NCI-H2081 (cell line): ENCODE measurements at places on chromosomes 3 and 15.

GRCh38 chr3:80014576-80014975 is 246.8 kb upstream of the ROBO1 start:
- DNase-seq, result no peak

GRCh38 chr15:53791581-53791980 is 32.1 kb upstream of the WDR72 start:
- DNase-seq, result no peak

DNA sequence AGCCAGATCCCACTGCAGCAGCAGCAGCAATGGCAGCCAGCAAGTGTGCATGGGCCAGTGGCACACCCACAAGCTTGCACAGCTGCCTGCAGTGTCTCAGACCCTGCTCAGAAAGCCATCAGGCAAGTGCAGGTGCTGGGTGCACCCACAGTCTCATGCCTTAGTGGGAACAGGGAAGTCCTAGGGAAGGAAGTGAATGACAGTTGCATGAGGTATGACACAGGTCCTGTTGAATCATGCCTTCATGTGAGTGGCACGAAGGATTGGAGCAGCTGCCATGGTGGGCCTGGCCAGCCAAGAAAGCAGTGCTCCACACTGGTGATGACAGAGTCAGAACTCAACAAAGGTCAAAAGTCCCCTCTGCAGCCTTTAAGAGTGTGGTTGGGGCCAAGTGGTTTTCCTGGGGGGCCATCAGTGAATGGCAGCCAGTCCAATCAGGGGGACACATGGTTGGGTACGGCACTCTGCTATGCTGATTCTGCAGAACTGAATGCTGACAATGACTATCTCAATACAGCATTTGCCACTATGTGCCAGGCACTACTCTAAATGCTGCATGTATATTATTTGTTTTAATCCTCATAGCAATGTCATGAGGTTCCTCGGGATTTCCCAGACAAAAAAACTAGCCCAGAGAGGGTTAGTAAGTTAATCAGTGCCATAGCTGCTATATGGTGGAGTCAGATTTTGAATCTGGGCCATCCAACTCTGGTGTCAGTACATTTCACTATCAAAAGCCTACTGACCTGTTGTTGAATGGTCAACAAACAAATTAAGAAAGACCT is 94.3 kb downstream of the AQP9 start:
- DNase-seq, result no peak

DNA sequence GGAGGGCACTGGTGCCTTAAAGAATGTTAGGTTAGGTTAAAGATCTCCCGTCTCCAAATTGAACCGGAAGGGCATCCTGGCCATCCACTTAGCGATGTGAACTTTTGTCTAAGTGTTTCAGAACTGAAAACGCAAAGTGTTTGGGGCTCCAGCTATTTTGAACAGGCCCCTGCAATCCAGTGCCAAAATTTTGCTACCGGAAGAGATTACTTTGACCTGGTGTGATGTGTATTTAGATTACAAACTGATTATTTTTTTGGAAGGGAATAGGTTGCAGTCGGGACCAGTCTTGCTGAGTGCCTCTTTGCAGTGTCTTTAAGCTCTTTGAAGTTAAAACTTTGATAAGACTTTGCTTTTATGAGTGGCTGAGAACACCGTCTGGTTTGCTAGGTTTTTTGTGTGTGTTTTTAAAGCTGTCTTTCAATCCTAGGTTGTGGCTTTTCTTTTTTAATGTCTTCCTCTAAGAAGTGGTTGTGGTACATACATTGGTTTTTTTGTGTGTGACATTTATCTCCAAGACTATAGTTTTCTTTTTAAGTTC is 179.6 kb downstream of the OR4M2 start:
- DNase-seq, result no peak

DNA sequence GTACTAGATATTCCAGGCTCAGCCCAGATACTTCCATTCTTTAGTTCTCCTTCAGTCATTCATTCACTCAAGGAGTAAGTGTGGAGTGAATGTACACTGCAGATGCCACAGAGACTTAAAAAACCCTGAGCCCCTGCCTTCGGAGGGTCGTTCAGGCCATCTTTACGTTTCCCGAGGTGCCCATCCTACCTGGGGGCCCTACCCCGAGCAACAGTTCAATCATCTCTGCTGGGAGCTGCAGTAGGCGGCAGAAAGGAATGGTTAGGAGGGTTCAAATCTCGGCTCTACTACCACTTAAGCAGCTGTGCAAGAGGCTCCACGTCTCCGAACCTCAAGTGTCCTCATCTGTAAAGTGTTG is 613 bp downstream of the SEC13 start:
- DNase-seq, result no peak

DNA sequence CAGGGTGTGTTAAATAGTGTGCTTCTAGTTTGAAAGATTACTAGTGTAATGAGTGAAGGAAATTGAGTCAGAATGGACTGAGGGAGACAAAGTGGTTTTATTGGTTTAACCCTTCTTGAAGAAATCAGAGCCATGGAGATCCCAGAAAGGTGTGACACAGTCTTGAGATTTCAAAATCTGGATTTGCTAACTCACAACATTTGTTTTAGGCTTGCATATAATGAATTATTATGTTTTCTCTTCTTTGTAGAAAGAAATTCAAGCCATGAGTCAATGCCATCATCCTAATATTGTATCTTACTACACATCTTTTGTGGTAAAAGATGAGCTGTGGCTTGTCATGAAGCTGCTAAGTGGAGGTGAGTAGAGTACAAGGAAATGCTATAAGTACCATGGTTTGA is 25.1 kb downstream of the OXSR1 start:
- no peak for DNase-seq

DNA sequence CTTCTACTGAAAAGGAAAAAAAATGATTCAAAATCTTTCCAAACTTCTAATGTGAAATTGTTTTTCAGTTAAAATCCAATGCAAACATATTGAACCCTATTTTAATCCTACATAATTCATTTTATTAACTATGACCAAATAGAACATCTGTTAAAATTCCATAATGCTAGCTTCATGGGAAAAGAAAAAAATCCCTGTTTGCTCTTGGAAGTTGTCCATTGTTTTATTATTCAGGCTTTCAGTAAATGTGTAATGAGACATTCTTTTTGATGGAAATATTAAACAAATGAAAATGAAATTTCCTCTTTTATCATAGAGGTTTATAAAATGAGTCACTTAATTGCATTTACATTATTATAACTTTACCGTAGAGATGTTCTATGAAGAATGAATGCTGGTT is 49.5 kb downstream of the SLC25A26 start:
- DNase-seq, result no peak

- no peak for DNase-seq
Measured at GRCh38 chr15:72200395-72201237, 3.0 kb upstream of the GRAMD2A start.

- no peak for DNase-seq
Measured at GRCh38 chr3:22937536-22937935, 265.6 kb upstream of the UBE2E2 start.

GRCh38 chr3:9727041-9727595 is 4.4 kb upstream of the BRPF1 start:
- no peak for DNase-seq

- DNase-seq, result no peak
Measured at GRCh38 chr3:193554811-193555210, at the start of gene ATP13A4. Gene ATP13A4, minus strand, starts transcription at chr3:193554895. Its CDS starts 96 bp downstream, at chr3:193554799.

DNA sequence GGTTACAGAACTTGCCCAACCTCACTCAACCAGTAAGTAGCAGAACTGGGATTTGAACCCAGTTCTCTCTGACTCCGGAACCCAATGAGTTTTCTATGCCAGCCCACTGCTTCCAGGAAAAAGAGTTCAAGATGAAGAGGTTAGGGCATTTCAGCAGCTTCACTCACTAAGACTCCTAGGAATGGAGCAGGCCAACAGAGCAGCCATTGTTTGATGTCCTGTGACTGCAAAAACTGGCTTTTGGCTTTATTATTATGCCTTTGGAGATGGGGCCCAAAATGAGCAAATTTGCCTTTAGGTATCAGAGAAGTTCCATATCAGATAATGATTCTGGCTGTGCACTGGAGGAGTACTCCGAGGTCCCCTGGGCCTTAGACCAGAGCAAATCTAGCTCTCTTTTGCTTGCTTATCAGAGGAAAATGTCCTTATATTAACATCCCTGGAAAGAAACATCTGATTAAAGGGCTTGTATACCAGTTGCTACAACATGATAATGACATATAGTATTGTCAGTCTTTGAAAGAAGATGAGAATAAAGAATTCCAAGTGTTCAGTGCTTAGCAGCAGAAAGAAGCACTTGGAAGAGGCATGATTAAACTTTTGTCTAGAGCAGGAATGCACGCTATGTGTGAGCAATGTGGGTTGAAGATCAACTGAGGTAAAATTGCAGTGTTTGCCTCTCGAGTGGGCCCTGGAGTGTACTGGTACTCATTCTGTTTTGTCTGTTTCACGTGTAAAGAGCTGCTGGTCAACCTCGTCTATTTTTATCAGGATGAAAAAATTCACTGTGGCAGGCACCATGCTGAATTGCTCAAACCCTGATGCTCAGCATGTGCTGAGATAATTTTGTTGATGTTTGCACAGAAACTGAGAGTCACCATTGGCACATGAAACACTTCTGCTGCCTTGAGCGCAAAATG is 21.8 kb upstream of the KLHL24 start:
- no peak for DNase-seq

GRCh38 chr15:77546050-77546501 is 86.6 kb downstream of the LINGO1 start:
- no peak for DNase-seq

- DNase-seq, result peak; percentile 9
Measured at GRCh38 chr15:82021992-82022391, 23.8 kb downstream of the MEX3B start.

- DNase-seq, result no peak
Measured at GRCh38 chr15:51075364-51075763, 19.3 kb downstream of the TNFAIP8L3 start.

GRCh38 chr3:45736707-45737106 is 47.5 kb downstream of the SACM1L start:
- no peak for DNase-seq

- DNase-seq, result no peak
Measured at GRCh38 chr3:30551927-30552326, 54.5 kb upstream of the TGFBR2 start.

- DNase-seq, result no peak
Measured at GRCh38 chr15:29457729-29458128, 188.1 kb upstream of the NSMCE3 start.

DNA sequence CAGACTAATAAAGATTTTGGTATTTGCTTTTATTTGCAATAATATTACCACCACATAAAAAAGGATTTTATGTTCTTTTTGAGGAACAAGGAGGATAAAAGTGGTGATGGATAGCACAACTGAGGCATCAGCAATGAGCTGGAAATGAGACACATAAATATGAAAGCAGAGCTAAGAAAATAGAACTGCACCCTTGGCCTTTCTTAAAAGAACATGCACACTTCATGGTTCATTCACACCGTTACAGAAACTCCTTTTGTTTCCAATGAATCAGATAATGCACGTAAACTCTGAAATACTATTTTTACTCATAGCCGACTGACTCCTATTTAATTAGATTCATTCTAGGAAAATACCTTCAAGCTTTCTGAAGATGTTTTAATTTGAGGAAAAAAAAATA is 19.9 kb upstream of the DPH6 start:
- no peak for DNase-seq

GRCh38 chr3:43288366-43288765 is 2.0 kb downstream of the SNRK start:
- DNase-seq, result no peak

DNA sequence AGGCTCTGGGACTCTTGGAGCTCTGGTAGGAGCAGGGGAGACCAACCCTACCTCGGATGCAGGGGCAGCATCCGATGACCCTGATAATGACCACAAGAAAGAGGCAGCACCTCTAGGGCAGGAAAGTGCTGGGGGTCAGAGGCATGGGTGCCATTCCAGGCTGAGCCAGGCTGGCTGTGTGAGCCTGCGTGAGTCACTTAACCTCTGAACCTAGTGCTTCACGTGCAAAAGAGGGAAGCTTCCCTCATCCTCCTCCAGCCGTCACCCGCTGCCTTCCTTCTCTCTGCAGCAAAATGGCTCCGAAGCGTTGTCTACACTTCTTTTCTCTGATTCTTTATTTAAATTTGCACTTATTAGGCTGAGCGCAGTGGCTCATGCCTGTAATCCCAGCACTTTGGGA is 35.5 kb downstream of the ZDHHC19 start:
- no peak for DNase-seq

DNA sequence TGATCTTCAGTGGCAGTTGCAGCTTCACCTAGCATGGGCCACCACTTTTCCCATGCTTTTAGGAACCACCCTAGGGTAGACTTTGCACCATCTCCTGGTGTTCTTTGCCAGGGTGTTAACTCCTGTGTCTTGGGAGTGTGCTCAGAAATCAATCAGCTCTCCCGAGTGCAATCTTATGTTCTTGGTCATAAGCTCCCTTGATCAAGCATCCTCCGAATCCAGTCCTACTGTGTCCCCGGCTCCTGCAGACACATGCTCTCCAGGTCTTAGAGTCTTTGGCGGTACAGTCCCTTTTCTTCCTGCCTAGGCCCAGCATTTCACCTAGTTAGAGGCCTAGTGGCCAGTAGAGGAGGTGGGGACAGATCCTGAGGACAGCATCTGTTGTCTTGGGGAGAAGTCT is 74.7 kb upstream of the SYN2 start:
- no peak for DNase-seq

- DNase-seq, result peak; percentile 60
Measured at GRCh38 chr15:91049378-91050127, 27.2 kb upstream of the VPS33B start.

- no peak for DNase-seq
Measured at GRCh38 chr15:31102374-31103342, 1.1 kb upstream of the TRPM1 start.

DNA sequence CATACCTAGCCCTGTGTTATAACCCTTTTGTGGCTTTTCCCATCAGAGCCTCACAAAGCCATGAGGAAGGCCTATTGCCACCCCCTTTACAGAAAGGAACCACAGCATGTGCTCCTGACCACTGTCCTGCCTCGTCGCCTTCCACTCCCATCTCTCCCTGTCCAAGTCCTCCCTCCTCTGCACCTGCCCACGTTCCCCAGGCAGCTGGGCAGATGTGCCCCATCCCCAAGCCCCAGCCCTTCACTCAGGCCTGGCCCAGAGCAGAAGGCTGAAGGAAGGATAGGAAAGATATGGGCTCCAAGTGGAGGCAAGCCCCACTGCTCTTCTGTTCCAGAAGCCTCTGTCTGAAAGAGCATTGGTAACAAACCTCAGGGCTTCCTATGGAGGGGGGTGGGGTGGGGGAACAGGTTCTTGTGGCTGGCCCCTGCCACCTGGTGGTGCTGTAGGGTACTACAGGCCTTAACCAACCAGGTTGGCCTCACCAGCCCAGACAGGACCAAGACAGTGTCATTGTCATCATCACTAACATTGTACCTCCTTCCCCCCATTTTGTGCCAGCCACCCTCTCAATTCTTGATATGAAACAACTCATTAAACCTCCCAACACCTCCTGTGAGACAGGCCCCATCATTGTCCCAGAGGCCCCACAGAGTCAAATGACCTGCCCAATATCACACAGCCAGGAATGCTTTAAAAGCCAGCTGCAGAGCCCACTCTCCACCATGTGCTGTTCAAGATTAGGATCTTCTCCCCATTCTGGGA is 10.0 kb downstream of the POC1A start:
- peak; percentile 52 for DNase-seq

DNA sequence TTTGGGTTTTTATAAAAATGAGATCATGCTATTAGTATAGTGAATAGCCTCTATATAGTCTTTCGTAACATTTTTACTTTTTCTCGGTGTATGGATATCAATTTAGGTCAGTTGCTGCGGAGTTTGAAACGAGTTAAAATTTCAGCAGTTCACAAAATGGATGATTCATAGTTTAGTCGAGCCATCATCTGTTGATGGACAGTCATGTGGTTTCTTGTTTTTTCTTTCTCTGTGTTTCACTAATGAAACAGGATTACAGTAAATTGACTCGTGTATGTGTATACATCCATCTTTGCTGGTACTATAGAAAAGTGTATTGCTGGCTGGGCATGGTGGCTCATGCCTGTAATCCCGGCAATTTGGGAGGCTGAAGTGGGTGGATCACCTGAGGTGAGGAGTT is 106.8 kb downstream of the IGF1R start:
- no peak for DNase-seq
